ENCODE measurements at places on chromosomes 4 and X.

DNA sequence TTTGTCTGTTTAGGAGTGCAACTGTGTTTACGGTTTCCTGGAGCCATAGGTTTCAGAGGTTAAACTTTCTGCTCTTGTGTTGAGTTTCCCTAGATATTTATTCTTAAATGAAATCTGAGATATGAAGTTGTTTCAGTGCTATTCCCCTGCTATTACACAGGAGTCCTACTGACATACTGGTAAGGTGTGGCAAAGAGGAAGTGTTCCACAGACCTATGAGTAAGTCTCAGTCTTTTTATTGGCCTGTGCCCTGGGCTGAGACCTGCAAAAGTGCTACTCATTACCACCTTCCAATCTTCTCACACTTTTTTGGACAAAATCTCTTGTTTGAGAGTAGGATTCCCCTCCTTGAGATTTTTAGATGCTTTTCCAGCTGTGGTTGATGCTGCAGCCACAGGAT lies 35.6 kb upstream of the MAGEA8 start:
- no peak for DNase-seq

DNA sequence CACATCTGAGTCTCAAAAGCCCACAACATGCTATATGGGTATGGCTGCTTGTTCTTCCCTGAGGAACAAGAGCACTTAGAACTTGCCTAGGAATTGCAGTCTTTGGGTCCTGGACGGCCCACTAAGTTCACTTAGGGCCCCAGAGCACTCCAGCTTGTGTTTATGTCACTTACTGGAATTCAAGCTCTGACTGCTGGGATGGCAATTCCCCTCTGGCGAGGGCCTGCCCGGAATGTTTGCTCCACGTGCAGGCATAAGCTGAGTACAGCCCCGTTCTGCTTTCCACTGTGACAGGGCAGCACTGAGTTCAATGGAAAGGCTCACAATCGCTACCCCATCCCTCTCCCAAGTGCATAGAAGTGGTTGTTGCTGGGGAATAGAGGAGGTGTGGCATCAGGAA lies 25.9 kb upstream of the RASSF6 start:
- DNase-seq, result no peak

DNA sequence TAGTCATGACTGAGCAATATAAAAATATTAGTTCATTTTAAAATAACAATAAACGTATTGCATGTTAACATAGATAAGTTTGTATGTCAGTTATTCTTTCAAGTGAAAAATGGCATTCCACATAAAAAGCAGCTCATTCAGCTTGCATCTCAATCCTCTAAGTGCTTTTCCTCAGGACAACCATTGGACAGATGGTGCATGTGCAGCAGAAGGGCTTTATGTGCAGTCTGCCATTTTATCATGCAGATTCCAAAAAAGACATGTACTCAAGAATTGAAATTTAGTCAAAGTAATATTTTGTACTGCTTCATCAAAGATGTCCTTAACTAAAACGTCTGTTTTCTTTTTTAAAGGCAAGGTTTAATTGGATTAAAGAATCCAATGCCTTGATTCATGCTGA lies 93.4 kb downstream of the RS1 start:
- no peak for DNase-seq

GRCh38 chr4:92182736-92183407 lies 120.9 kb upstream of the GRID2 start:
- DNase-seq, result no peak

- DNase-seq, result no peak
Observed at GRCh38 chrX:107290019-107290418, 83.6 kb downstream of the DNAAF6 start.

DNA sequence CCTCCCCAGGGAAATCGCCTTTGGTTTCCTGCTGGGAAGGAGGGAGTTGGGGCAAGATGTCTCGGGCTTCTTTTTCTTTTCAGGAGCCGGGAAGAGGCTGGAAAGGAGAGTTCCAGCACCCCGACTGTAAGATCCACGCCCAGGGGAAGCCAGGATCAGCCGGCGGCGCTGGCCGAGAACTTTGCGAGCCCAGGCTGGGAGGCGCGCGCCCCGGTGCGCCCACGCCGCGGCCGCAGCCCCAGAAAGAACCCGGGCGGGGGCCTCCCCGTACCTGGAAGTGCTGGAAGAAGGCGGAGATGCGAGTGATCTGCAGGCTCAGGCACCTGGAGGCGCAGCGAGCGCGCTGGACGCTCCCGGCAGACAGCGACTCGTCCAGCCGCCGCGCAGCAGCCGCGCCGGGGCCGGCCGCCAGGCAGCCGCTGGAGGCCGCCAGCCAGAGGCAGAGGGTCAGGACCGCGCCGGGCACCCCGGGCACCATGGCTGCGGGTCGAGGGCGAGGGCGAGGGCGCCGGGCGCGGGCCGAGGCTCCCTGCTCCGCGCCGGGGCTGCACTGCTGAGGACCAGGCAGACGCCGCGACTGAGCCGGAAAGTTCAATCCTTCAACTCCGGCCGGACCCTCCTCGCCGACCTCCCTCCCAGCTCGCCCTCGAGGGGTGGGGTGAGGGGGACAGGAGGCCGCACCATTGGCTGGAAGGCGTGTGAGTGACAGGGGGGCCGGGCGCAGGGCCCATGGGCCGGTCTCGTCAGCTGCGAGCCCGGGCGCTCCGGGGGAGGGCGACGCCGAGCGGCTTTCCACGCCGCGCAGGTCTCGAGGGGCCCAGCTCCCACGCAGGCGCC lies at the start of gene ANOS1:
TSS of gene ANOS1 (minus strand) at position 579 of the 837 bp plus-strand sequence. CDS start at position 478, 101 bp downstream.
- no peak for DNase-seq

DNA sequence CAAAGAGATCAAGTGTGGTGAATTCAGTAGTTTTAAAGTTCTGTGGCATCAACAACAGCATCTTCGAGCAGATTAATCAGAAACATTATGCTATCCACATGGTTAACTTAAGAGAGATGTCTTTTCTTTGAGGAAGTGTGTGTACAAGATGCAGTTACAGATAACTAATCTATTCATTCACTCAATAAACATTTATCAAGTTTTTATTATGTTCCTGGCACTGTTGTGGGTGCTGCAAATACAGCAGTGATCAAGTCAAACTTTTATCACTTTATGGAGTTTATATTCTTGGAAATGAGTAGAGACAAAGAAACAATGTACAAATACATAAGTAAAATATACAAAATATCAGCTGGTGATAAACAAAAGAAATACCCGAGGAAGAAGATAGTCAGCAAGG lies 66.4 kb downstream of the ATOH1 start:
- no peak for DNase-seq

All from stimulated activated CD8-positive, alpha-beta memory T cell treated with anti-CD3 and anti-CD28 coated beads, Interleukin-4, amount 100 ng/mL, for 4 hours (primary cell).